Activated CD4-positive, alpha-beta T cell treated with anti-CD3 and anti-CD28 coated beads, Interleukin-2, Interleukin-4, amounts not matched to agents 100 ng/mL and 50 ng/mL, durations not matched to agents 16 hours and 8 hours (primary cell): ENCODE measurements at places on chromosomes 6 and 20.
A peak's percentile ranks its signal among the peaks of the same experiment; 100 is the strongest.

- DNase-seq, result no peak
These were observed 187.1 kb upstream of the PHACTR1 start for GRCh38 chr6:12529364-12530019.

- no peak for DNase-seq
These were observed 15.8 kb downstream of the KLHL32 start for GRCh38 chr6:96940322-96940721.

DNA sequence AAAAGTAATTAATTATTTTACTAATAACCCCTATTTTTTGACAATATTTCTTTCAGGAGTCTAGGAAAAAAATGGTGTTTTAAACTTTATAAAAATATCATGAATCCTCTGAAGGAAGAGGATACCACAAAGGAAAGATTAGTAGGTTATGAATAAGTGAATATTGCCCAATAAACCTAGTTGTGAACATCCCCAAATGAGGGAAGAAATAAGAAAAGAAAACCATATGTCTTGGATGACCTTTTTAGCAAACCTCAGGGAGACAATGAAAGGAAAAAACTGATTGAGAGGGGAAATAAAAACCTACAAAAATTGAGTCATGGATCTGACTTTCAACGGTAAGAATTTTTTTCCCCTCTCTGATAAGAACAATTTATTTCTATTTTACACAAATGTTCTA lies 34.4 kb downstream of the TENT5A start:
- DNase-seq, result no peak

- no peak for DNase-seq
These were observed 195.1 kb downstream of the BMP7 start for GRCh38 chr20:57071283-57071731.

- no peak for DNase-seq
These were observed 54.4 kb upstream of the GTSF1L start for GRCh38 chr20:43781215-43781614.

DNA sequence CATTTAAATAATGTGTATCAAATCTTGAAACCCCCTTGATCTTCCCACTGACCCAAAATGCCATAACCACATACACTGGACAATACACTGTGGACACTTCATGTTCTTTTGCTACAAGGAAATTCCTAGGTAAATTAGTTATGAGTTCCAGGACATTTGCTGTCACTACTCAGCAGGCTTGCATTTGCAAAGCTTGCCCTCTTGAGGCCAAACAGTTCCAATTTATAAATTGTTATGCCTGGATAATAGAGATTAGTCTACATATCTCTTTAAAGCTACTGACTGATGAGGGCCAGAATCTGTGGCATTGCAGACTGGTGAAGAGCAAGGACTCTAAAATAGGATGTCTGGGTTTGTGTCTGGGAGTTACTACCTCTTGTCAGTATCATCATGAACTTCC lies 17.4 kb upstream of the RAB32 start:
- no peak for DNase-seq

GRCh38 chr20:11511821-11512220 lies 405.9 kb upstream of the BTBD3 start:
- DNase-seq, result no peak

- DNase-seq, result no peak
These were observed 77.1 kb downstream of the CDYL start for GRCh38 chr6:4853349-4853748.

DNA sequence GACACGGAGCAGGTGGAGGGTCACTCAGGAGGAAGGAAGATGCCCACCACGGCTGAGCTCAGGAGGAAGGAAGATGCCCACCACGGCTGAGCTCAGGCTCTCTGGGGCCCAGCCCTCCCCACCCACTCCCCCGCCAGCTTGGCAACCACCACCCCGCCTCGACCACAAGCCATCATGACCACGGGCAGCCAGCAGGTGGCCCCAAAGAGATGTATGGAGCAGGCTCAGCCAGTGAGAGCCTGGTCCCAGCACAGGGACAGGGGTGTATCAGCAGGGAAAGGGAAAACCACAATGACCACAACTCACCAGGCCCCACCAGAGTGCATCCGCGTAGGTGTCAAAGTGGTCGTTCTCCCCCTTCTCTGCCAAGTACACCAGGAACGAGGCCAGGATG lies 30.4 kb downstream of the KCNQ2 start:
- peak; percentile 28 for DNase-seq

GRCh38 chr6:91708534-91708933 lies 1121.7 kb upstream of the MAP3K7 start:
- no peak for DNase-seq

GRCh38 chr20:571754-572441 lies 28.3 kb upstream of the CSNK2A1 start:
- DNase-seq, result no peak

- no peak for DNase-seq
These were observed 18.5 kb downstream of the DACT2 start for GRCh38 chr6:168300975-168301647.

DNA sequence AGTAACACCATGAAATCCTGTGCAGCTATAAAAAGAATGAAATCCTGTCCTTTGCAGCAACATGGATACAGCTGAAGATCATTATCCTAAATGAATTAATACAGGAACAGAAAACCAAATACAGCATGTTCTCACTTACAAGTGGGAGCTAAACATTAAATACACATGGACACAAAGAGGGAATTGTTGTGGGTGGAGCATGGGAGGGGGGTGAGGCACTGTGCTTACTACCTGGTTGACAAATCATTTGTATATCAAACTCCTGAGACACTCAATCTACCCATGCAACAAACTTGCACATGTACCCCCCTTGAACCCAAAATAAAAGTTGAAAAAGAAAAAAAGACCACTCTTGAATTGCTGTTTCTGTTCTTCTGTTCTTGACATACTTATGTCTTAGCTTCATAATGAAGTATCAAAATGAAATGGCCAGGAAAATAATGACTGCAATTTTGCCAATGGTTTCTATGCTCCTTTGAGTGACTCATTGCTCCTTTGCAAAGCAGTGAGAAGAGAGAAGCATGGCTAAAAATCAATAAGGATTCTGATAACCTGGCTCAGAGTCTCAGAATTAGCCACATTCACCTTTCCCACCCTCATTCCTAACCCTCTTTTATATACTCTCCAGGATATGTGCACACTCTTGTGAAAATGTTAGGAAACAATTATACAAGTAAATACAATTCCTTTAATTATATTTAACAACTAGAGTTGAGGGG lies 71.0 kb downstream of the CYP39A1 start:
- DNase-seq, result no peak

DNA sequence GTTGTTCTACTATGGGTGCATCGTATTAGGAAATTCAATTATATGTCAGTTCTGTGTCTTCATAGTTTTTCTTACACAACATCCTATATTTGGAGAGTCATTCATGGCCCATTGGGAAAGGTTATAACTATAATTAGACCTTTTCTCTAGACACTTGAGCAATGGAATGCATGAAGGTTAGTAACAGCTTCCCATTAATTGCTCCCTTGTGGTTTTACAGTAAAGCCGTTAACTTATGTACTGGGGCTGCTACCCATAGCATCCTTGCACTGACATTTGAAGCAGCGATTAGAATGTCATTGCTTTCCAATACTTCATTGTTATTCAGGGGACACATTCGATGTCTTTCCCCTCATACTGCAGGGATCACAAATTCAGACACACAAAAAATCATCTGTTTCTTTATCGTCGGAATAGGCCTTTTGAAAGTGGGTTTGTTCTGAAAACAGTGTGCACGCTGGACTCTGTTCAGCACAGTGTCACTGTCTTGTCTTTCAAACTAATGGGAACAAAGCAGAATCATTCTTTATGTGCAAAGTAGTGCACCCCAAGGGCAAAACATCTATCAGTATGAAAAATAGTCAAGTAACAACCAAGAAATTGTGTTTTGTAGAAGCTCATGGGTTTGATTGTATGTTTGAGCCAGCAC lies 634.3 kb upstream of the MAP3K7 start:
- no peak for DNase-seq

GRCh38 chr20:57438552-57438951 lies 47.4 kb downstream of the RBM38 start:
- no peak for DNase-seq

DNA sequence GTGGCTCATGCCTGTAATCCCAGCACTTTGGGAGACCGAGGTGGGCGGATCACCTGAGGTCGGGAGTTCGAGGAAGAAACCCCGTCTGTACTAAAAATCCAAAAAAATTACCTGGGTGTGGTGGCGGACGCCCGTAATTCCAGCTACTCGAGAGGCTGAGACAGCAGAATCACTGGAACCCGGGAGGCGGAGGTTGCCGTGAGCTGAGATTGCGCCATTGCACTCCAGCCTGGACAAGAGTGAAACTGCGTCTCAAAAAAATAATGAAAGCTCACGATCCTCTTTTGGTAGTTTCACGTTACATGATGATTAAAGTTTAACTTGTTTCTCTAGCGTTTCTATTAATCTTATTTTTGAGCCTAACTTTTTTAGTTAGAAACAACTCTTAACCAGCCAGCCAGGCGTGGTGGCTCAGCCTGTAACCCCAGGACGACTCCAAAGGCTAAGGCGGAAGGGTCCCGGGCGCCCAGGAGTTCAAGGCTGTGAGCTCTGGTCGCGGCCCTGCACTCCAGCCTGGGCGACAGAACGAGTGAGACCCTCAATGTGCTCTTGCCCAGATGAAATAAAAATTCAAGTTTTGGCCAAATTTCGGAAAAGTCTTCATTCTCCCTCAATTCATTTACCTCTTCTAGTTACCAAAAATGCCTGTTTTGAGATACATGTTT lies 1.2 kb upstream of the WRNIP1 start:
- DNase-seq, result no peak

GRCh38 chr6:170537329-170537728 lies 15.8 kb downstream of the PSMB1 start:
- no peak for DNase-seq

- no peak for DNase-seq
These were observed 637 bp downstream of the TFB1M start for GRCh38 chr6:155313602-155314091.

- DNase-seq, result no peak
These were observed 682.8 kb downstream of the KIF16B start for GRCh38 chr20:15890407-15890982.

GRCh38 chr6:130776287-130776925 lies 50.8 kb upstream of the SMLR1 start:
- DNase-seq, result peak; percentile 9

GRCh38 chr6:134920422-134920821 lies 29.5 kb downstream of the ALDH8A1 start:
- DNase-seq, result no peak

GRCh38 chr6:75266716-75267291 lies 17.8 kb downstream of the TMEM30A start:
- DNase-seq, result peak; percentile 24

GRCh38 chr6:79180052-79180451 lies 54.4 kb downstream of the HMGN3 start:
- no peak for DNase-seq

- DNase-seq, result no peak
These were observed 59.2 kb downstream of the STMND1 start for GRCh38 chr6:17161076-17161475.

GRCh38 chr20:6636209-6637159 lies 131.0 kb upstream of the BMP2 start:
- DNase-seq, result peak; percentile 1

GRCh38 chr20:38001173-38001875 lies 31.9 kb downstream of the TTI1 start:
- DNase-seq, result peak; percentile 73

DNA sequence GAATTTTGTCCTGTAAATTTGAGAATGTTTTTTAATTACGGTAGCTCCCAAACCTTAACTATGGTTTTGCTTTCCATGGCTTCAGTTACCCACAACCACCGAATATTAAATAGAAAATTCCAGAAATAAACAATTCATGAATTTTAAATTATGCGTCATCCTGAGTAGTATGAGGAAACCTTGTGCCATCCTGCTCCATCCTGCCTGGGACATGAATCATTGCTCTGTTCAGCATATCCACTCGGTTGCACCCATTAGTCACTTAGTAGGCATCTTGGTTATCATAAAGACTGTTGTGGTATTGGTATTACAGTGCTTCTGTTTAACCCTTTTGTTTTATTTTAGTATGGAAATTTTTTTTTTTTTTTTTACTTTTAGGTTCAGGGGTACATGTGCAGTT lies 39.7 kb downstream of the KCNS1 start:
- DNase-seq, result no peak
